C1 segment of cervical spinal cord (tissue), 14 donors: ENCODE measurements at places on chromosomes 4 and X.
A peak's percentile ranks its signal among the peaks of the same experiment; 100 is the strongest.

DNA sequence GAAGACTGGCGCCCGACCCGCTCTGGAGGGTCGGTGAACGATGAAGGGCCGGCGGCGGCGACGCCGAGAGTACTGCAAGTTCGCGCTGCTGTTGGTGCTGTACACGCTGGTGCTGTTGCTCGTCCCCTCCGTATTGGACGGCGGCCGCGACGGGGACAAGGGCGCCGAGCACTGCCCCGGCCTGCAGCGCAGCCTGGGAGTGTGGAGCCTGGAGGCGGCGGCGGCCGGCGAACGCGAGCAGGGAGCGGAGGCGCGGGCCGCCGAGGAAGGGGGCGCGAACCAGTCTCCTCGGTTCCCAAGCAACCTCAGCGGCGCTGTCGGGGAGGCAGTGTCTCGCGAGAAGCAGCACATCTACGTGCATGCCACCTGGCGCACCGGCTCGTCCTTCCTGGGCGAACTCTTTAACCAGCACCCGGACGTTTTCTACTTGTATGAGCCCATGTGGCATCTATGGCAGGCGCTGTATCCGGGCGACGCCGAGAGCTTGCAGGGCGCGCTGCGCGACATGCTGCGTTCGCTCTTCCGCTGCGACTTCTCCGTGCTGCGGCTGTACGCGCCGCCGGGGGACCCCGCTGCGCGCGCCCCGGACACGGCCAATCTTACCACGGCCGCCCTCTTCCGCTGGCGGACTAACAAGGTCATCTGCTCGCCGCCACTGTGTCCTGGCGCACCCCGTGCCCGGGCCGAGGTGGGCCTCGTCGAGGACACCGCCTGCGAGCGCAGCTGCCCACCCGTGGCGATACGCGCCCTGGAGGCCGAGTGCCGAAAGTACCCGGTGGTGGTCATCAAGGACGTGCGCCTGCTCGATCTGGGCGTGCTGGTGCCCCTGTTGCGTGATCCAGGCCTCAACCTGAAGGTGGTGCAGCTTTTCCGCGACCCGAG is 568 bp downstream of the CHST7 start:
- DNase-seq: no peak

DNA sequence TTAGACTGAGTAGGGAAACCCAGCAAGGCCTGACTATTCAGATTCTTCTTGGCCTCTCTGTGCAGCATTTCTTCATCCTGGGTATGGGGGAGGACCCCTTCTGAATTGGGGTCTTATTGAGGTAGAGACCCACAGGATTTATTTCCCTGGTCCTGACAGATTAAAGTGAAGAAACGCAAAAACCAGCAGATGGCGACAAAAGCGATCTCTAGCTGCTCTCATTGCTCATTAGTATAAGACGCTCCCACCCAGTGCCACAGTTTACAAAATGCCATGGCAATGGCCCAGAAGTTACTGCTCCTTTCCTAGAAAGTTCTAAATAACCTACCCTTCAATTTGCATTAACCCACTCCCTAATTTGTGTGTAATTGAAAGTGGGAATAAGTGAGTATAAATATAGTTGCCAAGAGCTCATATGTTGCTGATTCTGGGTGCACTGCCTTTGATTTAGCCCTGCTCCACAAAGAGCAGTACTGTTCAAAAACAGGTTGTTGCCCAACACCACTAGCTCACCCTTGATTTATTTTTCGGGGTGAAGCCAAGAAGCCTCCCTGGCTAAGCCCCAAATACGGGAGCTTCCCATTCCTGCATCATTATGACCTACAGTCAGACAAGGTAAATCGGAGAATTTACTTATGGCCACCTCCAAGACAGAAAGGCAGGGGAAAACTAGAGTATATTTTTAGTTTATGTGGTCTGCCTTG is 3.7 kb upstream of the BEX4 start:
- DNase-seq: no peak

GRCh38 chr4:111433441-111433840 is 711.8 kb upstream of the FAM241A start:
- DNase-seq: no peak

GRCh38 chrX:150772150-150772970 is 79.2 kb downstream of the MTMR1 start:
- peak; percentile 35 for DNase-seq

- DNase-seq: no peak
These were observed 8.2 kb downstream of the CAPN6 start for GRCh38 chrX:111262086-111262485.
